NCI-H1694 treated with DMSO at 0.1 percent for 48 hours (cell line): ENCODE measurements at places on chromosomes 4 and X.

DNA sequence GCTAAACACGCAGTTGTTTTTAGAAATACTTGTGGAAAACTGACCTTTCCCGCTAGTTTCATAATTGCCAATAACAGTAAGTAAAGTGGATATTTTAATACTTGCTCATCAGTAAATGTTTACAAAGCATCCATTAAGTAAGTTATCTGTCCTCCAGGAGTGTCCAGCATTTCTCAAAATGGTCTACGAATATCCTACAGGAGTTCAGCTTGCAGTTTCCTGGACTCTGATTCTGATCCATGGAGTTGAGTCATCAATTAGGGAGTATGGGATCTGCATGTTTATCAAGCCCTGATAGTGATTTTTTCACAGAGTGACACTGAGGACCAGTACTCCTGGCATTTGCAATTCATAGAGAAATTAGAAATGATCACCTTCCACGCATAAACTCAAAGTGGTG lies 325.2 kb upstream of the AADAT start:
- no peak for DNase-seq

GRCh38 chr4:75254745-75255144 lies 259.5 kb downstream of the RCHY1 start:
- DNase-seq: no peak

GRCh38 chr4:56511098-56511497 lies 5.5 kb downstream of the ARL9 start:
- no peak for DNase-seq

GRCh38 chr4:42750856-42751255 lies 94.0 kb upstream of the ATP8A1 start:
- no peak for DNase-seq

GRCh38 chr4:3375688-3376087 lies 66.1 kb upstream of the HGFAC start:
- no peak for DNase-seq

DNA sequence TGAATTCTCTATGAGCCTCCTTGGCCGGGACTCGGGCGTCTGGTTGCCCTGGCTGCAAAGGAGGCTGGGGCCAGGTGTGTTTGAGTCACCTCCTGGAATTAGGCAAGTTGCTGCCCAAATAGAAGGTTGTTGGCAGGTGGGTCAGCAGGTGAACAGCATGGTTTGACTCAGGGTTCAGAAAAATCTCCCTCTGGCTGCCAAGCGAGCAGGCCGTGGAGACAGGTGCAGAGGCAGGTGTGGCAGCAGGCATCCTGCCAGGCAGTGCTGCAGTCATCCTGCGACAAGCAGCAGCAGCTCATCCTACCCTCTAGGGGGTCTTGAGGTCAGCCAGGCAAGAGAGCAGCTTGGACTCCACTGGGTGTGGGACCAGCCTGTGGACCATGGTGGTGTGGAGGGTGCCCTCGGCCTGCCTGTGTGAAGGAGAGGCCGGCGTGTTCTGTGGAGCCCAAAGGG lies 8.2 kb downstream of the MSANTD1 start:
- peak; percentile 26 for DNase-seq

DNA sequence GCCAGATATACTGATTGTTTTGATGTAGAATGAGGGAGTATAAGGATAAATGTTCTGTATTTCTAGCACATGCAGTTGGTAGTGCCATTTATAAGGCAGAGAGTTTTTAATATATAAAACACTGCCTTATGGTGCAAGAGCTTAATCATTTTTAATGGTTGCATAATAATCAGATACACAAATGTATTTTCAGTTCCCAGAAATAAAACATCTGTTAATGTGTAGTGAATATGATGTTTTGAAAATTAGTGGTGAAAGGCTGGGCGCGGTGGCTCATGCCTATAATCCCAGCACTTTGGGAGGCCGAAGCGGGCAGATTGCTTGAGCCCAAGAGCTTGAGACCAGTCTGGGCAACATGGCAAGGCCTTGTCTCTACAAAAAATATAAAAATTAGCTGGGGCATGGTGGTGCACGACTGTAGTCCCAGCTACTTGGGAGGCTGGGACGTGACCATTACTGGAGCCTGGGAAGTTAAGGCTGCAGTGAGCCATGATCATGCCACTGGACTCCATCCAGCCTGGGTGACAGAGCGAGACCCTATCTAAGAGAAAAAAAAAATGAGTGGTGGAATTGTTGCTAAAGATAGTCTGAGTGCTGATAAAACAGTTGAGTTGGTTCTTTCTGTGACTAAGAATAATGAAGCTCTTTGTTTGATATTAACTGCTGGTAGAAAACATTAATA lies 29.3 kb downstream of the CLCN3 start:
- DNase-seq: no peak

DNA sequence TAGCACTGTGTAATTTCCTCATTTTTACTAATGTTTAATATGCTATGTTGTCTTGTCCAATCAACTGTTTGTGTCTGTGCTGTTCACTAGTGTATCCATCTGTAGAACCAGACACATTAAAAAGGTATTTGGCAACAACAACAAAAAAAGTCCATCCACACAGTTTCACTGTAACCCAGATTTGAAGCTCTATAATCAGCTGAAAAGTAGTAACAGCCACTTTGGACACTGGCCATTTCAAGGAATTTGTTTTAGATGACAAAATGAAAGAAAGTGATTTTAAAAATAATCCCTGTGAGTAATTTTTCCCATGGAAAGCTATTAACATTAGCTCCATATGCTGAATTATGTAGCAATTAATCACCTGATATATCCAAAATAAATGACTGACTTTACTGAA lies 2.2 kb upstream of the FBXL5 start:
- DNase-seq: no peak

- peak; percentile 10 for DNase-seq
Observed at GRCh38 chrX:17788439-17788838, 51.1 kb downstream of the SCML1 start.

GRCh38 chrX:13433298-13433605 lies 113.4 kb upstream of the ATXN3L start:
- no peak for DNase-seq

- no peak for DNase-seq
Observed at GRCh38 chr4:54096295-54096962, 3.5 kb upstream of the GSX2 start.

DNA sequence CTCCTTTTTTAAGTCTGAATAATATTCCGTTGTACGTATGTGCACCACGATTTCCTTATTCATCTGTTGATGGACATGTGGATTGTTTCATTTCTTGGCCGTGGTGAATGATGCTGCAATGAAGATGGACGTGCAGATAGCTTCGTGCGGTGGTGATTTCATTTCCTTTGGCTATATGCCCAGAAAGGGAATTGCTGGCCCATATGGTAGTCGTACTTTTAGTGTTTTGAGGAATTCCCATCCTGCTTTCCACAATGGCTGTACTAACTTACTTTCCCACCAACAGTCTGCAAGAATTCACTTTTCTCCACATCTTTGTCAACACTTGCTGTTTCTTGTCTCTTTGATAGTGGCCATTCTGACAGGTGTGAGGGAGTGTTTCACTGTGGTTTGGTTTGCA lies 12.8 kb downstream of the ZFP42 start:
- DNase-seq: no peak

DNA sequence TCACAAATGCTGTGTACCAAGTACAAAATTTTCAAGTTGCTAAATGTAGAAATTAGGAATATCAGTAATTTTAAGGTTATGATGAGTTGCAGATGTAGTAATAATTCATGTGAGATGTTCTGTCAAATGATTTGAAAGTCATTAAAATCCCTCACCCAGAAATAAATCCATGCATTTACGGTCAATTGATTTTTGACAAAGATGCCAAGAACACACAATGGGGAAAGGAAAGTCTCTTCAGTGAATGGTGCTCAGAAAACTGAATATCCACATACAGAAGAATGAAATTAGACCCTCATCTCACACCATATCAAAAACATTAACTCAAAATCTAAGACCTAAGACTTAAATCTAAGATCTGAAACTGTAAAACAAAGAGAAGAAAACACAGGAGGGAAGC lies 12.9 kb upstream of the BMPR1B start:
- DNase-seq: no peak

GRCh38 chrX:10501611-10502010 lies 118.8 kb downstream of the MID1 start:
- no peak for DNase-seq

DNA sequence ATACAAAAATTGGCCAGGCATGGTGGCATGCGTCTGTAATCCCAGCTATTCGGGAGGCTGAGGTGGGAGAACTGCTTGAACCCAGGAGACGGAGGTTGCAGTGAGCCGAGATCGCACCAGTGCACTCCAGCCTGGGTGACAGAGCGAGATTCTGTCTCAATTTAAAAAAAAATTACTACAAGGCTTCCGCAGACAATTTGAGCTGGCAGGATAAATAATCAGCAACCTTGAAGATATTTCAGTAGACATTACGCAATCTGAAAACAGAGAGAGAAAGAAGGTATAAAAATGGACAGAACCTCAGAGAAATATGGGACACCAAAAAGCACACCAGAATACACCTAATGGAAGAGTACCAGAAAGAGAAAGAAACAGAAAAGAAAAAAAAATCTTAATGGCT lies 25.3 kb downstream of the HS6ST2 start:
- no peak for DNase-seq

DNA sequence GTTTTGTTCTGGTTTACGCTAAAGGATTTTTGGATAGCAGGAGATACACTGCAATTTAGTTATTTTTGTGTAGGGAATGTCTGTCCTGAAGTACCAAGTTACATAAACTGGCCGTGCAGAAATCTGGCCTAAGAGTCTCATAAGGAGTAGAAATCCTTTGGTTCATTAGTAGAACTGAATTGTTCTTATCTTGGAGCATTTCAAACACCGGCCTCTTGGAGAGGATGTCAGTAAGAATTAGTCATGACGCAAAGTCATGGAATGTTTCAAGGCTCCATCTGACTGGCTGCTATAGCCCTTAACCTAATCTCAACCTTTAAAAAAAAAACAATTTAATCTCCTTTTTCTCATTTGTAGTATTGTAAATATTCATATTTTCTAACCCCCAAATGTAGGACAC lies 15.2 kb downstream of the PDLIM3 start:
- DNase-seq: no peak

DNA sequence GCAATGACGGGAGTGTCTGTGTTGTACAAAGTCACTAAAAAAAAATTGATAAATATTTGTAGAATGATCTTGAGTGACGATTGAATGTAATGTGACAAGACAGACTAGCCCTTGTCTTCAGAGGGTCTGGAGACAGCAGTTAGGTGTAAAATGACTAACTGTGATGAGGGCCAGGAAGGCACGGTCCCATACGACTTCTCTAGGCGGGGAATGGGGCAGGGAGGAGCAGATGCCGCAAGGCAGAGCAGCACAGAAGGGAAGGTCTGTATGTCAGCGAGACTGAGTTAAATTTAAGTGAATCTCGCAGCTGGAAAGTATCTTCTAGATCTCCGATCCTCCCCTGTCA lies 405 bp downstream of the CENPE start:
- no peak for DNase-seq
